ENCODE measurements at places on chromosomes 4 and X.

GRCh38 chrX:134664202-134664601, 5.9 kb upstream of the PLAC1 start:
- DNase-seq = no peak

DNA sequence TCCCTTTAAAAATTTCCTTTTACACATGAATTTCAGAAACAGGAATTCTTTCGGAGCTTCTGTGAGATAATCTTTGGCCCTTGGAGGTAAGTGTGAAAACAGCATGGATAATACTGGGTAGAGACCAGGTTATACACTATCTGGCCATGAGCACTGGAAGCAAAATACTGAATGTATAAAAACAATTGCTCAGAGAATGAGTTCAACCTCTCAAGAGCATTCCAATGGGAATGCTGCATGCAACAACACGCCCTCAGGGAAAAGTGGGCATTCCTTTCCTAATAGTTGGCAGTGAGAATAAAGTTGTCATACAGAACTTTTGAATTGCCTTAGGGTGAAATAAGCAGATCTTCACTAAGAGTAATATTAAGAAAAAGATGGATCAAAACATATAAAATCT, 574.8 kb upstream of the DIPK2B start:
- DNase-seq = no peak

DNA sequence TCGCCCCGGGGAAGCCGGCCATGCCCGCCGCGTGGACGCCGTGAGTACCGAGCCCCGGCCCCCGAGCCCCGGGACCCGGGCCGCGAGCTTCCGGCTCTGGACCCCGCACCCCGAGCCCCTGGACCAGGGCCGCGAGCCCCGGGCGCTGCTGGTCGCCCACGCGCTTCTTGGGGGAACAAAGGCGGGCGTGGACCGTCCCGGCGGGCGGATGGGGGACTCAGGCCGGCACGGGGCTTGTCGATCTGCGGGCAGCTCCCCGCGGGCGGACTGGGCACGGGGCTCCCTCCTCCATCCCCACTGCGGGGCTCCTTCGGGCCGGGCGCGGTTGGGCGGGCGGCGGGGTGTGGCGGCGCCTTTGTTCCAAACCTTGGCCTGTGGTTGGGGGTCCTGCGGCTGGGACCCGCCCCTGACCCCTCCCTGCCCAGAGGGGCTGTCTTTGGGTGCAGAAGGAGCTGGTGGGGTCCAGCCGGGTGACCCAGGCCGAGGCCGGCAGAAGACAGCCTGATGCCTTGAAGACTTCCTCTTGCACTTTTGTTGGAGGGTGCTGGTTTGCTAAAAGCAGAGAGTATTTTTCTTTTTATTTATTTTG, 25.2 kb upstream of the ADD1 start:
- DNase-seq = no peak

DNA sequence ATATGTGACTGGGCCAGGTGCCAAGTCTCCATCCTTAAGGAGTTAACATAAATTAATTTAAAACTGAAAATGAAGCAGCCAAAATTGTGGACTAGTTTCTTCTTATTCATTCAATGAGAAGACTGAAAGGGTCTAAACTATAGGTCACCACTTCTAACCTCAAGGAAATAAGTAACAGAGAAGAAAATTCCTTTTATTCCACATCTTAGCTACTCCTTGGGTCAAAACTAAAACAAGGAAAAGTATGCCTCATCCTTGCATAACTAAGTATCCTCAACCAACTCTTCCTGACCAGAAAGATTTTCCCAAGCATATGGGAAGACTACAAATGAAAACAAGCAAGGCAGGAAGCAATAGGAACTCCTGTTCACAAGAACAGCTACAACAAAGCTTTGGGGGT, 71.2 kb downstream of the ZNF827 start:
- no peak for DNase-seq

GRCh38 chr4:128249787-128250668, 37.6 kb downstream of the PGRMC2 start:
- DNase-seq = no peak

DNA sequence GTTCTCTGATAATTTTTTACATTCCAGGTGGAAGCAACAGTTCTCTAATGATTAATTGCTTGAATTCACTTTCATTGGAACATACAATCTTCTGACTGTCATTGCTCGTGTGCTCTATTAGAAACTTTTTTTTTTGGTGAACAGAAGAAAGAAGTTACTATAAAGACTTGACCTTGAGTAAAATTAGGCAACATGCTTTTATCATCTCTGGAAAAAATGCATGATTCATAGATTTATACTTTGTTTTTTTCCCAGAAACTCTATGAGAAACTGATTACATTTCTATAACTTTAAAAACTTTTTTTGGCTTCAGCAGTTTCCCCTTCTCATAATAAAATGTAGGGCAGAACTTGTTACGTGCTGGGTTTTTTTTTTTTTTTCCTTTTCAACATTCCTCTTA, 167.6 kb downstream of the ARHGAP10 start:
- DNase-seq = no peak

GRCh38 chr4:118397623-118397979, 44.8 kb upstream of the PRSS12 start:
- DNase-seq = no peak

DNA sequence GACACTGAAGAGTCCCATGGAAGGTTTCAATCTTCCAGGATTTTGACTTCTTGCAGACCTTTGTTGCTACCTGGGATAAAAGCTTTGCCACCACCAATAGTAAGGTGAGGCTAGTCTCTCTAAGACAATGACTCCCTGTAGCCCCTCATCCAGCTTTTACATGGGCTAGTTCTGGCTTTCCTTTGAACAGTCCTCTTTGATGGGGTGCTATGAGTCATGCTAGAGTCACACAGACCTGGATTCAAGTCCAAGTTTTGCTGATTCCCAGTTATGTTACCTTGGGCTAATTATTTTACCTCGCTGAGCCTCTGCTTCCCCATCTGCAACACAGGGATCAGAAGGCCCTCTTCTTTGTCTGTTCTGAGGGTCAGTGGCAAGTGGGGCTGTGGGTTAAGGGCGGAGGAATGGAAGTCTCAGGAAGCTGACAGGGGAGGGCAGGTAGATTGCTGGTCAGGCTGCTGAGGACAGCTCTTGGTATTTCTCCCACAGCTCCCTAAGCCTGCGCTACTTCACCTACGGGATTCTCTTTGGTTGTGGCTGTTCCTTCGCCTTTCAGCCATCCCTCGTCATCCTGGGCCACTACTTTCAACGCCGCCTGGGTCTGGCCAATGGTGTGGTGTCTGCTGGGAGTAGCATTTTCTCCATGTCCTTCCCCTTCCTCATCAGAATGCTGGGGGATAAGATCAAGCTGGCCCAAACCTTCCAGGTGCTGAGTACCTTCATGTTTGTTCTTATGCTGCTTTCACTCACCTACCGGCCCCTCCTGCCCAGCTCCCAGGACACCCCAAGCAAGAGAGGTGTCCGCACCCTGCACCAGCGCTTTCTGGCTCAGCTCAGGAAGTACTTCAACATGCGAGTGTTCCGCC, 90.3 kb downstream of the RLIM start:
- DNase-seq = no peak

GRCh38 chrX:109760922-109761250, 27.8 kb upstream of the ACSL4 start:
- no peak for DNase-seq

DNA sequence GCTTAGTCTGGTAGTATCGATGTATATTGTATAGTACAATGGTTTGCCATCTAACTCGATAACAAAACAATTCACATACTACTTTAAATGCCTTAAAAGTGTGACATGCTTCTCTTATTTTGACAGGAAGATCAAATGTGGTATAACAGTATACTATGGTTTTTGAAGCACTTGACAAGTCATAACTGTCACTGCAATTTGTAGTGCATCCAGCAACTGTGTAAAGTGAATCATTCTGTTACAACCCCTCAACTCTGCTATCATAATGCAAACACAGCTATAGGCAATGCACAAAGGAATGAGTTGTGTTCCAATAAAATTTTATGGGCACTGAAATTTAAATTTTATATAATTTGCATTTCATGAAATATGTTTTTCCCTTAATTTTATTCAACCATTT, 14.0 kb downstream of the RAP1GDS1 start:
- DNase-seq = no peak

- DNase-seq = no peak
Observed at GRCh38 chrX:45740291-45740690, 539.6 kb upstream of the DIPK2B start.

DNA sequence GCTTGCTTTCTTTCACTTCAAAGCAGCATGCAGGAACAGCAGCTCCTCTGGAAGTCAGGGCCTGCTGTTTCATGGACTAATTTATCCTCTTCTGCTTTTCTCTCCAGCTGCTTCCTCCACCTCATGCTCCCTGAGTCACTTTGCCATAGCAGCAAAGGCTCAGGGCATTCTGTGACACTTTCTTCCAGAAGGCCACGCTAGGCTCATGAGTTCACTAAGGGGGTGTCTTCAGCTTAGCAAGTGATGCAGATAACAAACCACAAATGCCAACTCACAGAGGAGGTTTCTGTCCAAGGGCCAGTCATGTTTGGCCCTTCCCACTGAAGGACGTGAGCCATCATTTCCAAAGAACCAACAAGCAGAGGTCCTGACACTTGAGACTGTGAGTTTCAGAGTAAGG, 200.2 kb downstream of the ADGRA3 start:
- no peak for DNase-seq

DNA sequence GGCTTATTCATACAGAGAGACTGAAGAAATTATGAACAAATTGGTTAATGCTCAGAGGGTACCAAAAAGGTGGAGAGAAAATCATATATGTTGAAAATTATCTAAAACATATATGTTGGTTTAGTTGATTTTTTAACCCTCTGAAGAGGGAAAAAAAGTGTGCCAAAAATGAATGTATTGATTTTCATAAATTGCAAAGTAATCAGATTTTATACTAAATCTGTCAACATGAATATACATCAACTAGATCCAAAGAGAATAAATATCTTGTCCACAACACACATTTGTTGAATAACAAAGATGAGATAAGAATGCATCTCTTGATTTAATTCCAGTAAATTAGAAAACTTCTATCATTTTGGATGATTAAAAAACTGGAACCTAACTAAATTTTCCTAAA, 125.3 kb upstream of the TACR3 start:
- DNase-seq = no peak

DNA sequence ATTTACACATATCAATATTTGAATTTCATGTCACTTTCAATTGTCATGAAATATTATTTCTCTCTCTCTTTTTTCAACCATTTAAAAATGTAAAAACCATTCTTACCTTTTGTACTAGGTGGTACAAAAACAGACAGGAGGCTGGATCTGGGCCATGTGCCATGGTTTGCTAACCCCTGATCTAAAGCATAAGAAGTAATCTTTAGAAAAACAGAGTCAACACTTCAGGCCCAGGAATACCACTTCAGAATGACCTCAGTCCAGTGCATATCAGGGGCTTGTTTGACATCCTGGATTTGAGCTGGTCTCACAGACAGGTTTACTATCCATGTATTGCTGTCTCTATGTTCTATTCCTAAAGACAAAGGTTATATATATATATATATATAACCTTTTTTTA, 102.5 kb downstream of the DCHS2 start:
- DNase-seq = no peak

- no peak for DNase-seq
Observed at GRCh38 chr4:107578321-107578720, 141.7 kb downstream of the PAPSS1 start.

DNA sequence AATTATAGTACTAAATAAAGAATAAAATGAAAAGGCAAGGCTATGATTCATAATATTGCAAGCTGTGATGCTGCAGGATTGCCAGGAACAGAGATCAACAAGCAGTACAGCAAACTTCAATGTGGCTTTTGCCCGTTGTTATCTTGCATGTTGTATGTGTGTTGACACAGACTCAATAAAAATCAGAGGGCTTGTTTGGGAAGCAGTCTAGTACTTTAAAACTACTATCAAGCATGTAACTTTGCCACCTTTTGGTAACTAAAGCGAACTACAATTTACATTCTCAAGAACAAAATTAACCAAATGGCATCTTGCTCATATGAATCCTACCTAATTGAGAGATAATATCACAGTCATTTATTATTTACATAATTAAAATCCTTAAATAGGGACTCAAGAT, 79.8 kb upstream of the GPM6A start:
- no peak for DNase-seq

DNA sequence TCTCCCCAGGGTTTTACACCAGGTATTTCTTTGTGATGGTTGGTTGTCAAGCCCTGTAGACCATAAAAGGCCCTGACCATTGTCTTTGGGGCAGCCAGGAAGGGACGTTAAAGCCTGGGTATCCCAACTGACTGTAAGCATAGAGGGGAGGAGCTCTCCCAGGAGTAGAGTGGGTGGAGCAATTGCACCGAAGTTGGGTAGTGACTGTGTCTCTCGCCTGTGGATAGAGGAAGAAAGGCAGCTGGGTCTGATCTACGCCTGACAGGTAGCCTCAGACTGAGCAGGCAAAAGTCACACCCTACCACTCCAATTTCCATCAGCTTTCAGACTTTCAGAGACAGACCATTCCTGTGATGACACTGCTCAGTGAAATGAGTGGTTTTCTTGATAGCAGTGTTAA, 123.3 kb downstream of the KLHL8 start:
- DNase-seq = no peak

DNA sequence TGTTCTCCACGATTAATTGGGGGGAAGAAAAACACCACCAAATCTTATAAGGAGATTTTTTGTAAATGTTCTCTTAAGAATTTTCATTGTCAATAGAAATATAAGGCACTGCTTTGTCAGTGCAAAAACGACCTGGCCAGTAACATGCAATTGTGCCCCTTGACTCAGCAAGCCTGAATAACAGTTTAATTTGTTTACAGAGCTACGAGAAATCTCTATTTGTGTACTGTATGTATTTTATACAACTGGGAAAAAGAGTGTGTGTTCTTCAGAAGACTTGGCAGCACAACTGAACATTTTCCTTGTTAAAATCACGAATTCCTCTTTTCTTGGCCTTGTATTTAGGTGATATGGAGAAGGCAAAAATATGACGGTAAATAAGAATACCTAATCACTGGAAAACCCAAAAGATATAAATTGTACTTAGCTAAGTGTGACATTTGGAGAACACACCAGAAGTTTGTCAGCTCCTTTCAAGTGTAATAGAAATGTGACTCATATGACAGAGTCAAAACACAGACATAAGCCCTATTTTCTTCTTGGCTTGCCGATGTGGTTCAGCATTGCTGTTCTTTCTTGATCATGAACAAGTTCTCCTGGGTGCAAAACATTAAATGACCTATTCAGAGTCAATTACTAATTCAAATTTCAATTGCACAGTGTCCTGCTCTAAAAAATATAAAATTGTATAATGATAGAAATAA, 945.0 kb upstream of the INTU start:
- no peak for DNase-seq

- DNase-seq = no peak
Observed at GRCh38 chrX:50402886-50403285, 67.7 kb downstream of the DGKK start.

- DNase-seq = no peak
Observed at GRCh38 chr4:46503739-46504138, 113.8 kb upstream of the GABRA2 start.

- no peak for DNase-seq
Observed at GRCh38 chr4:125843947-125844346, 529.2 kb downstream of the FAT4 start.

DNA sequence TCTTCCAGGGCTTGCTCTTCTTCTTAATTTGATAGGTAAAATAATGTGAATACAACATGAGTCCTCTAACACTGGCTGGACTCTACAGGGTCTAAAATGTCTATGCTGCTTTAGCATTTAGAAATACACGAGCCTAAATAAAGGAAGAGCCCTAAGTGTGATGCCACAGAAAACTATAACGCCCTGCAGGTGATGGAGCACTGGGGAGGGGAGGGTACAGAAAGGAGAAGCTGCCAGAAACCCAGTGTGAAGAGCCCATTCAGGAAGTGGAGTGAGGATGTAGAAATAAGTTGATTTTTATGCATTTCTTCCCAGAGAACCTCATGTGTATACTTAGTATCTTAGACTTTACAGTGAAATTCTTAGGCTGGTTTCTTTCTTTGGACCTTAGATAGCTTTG, 83.4 kb downstream of the TNIP2 start:
- no peak for DNase-seq

All from mesenteric fat pad (tissue), 1 donor.